ENCODE measurements at places on chromosomes 12 and 14.

DNA sequence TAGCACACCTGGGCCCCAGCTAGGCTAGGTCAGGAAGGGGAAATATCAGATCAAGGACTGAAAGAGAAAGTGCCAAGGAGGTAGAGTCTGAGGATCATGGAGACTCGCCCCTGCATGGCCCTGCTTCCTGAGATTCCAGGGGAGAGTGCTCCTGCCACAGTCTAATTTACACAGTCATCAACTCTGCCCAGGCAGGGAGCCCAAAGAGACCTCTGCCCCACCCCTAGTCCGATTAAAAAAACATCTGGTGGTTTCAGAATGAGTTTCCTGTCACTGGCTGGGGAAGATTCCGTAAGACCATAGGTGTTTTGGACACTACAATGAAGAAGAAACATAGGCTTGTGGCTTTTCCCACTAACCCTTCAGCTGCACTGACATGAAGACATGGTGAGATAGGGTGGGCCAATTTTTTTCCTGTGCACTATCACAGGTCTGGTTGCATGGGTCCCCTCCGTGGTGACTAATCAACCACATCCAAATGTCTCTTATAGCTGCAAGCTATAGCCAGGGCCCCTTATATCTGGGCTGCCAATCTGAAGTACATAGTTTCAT lies 31.5 kb upstream of the GZMB start:
- DNase-seq: no peak

DNA sequence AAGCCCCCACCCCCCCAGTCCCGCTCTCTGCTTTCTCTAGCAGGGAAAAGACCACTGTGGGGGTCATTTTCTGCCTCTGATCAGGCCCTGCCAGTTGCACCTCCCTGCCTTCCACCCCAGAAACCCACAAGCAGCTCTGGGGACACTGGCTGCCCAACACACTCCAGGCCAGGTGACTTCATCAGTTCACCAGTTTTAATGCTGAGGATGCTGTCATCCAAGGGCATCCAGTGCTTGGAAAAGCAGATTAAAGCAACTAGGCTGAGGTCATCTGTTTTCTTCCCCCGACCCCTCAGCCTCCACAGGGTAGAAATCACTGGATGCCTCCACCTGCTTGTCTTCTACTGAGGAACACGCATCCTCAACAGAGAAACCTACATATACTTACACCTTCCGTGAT lies 282.4 kb downstream of the DPF3 start:
- DNase-seq: no peak

DNA sequence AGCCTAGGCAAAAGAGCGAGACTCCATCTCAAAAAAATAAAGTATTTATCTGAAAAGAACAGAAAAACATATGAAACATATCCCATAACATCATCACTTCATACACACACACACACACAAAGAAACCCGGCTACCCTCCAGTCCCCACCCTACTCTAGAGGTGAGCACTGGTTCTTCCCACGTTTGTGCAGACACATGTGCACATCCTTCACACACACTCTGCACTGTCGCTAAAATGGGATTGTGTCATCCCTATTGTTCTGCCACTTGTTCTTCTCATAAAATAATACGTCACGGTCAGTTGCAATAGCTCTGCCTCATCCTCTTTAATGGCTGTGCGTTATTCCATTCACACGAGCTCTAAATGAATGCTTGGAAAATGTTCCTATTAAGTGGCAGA lies 85.9 kb upstream of the ANO2 start:
- no peak for DNase-seq

DNA sequence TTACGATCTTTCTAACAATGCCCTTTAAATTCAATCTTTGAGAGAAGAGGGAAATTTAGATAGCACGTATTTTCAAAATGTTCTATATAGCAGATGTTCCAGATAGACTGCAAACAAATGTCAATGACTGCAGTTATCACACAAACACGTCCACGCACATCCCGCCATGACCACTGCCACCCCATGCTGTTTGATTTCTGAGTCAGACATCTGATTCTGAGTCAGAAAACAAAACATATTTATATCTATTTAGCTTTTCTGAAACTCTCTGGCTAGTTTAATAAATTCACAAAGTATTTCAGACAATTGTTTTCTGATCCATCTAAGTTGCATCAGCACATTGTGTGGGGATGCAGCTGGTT lies 105.9 kb upstream of the BCAT1 start:
- DNase-seq: no peak

DNA sequence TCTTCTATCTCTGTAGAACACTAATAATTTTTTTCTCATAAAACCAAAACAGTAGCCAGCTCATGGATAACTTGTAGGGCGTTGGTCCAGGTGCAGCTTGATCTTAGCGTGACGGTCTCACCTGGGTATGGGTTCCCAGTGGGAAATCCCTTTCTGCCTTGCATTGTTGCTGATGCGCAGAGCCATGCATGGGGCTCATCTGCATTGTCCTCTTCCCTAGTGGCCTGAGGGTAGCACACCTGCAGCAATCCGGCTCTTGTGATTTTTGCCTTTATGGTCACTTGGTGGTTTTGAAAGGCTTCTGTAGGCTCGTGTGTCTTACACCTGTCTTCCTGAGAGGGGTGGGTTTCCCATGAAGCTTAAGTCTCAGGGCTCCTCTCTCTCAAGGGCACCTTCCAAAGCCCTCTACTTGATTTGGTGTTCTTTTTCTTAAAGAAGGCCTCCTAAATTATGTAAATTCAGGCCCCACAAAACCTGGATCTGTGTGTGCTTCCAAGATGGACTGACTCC lies 130.6 kb downstream of the PRKCH start:
- DNase-seq: no peak

- DNase-seq: peak; percentile 23
These were observed 9.4 kb downstream of the TMEM179 start for GRCh38 chr14:104595116-104595675.

DNA sequence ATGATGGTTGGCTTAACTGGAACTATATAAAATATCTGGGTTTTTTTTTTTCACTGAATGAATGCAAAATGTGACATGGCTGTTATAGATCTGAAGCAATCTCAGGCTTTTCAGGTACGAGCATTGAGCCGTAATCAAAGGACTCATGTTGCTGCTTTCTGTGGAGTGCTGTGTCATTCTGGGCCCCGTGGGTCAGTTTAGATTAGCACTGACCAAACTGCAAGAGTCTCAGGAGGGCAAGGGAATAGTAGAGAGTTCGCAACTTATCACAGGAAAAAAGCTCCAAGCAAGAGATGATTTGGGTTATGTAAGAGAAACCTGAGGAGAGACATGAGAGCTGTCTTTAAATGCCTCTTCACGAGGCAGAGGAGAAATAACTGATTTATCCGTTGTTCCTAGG lies 59.1 kb downstream of the UBR7 start:
- no peak for DNase-seq

- DNase-seq: no peak
These were observed 20.0 kb downstream of the SLC15A4 start for GRCh38 chr12:128803788-128804187.

GRCh38 chr12:7093892-7094291 lies 1.6 kb upstream of the C1R start:
- DNase-seq: no peak

GRCh38 chr14:26281280-26281998 lies 316.4 kb downstream of the NOVA1 start:
- no peak for DNase-seq

DNA sequence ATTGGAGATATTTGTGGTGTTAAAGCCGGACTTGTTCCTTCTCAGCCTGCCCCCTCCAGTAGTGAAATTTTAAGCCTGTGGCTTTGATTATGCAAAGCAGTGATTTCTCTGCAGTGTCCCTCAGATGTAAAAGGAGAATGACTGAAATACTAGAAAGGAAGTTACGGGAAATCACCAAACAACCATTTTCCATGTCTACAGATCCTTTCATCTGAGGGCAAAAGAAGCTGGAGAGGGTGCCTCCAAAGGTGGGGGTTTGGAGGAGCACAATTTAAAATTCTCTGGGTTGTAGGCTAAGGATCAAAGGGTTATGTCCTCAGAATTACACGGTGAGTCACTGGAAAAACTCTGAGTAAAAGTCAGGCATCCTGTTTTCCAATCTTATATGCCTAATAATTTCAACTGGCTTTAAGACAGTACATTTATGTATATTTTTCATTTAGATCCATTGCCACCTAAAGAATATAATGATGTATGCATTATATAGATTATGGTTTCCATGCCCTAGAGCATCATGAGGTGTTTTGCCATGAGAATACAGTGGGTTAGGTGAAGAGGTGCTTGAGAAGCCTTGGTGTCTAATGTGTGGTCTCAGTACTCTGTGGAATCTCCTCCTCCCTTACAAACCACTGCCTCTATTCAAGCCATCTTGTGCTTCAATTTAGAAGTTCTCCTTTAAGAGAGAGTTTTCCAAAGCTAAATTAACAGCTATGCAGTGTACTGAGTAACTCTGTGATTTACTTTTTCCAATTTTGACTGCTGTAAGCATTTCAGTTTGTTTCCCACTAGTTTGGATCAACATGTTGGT lies 362.1 kb downstream of the RAD51B start:
- DNase-seq: no peak

DNA sequence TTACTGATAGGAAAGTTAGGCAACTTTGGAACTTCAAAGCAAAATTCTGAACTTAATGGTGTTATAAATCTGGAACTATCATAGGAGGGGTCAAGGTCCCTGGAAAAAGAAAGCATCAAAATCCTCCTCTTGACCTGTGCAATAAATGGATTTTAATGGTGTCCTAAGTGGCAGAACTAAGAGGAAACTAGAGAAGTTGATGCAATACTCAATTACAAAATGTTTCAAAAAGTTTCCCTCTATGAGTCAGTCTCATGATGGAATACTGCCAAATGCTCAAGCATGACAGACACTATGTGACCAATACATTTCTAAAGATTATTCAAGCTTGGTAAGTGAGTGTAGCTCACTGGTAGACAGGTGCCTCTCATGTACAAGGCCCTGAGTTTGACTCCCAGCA lies 47.7 kb upstream of the ERGIC2 start:
- no peak for DNase-seq

- DNase-seq: no peak
These were observed 659.8 kb downstream of the DIO2 start for GRCh38 chr14:79551523-79551922.

- no peak for DNase-seq
These were observed 2.7 kb upstream of the NFKBIA start for GRCh38 chr14:35407306-35407630.

DNA sequence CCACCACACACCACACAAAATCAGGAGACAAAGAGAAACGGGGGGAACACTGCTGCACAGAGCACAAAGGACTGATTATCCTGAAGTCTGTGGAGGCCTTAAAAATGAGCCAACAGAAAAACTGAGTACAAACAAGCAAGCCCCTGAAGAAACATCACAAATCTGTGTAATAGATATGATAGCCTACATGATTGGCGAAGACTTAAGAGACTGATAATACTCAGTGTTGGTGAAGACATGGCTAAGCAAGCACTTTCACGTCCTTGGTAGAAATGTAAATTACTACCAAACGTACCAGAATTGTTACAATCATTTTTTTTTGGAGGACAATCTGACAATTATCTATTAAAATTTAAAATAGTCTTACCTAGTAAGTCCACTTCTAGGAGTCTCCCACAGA lies 74.6 kb downstream of the NINJ2 start:
- DNase-seq: no peak

GRCh38 chr14:22471545-22472121 lies 117.4 kb downstream of the DAD1 start:
- DNase-seq: no peak

DNA sequence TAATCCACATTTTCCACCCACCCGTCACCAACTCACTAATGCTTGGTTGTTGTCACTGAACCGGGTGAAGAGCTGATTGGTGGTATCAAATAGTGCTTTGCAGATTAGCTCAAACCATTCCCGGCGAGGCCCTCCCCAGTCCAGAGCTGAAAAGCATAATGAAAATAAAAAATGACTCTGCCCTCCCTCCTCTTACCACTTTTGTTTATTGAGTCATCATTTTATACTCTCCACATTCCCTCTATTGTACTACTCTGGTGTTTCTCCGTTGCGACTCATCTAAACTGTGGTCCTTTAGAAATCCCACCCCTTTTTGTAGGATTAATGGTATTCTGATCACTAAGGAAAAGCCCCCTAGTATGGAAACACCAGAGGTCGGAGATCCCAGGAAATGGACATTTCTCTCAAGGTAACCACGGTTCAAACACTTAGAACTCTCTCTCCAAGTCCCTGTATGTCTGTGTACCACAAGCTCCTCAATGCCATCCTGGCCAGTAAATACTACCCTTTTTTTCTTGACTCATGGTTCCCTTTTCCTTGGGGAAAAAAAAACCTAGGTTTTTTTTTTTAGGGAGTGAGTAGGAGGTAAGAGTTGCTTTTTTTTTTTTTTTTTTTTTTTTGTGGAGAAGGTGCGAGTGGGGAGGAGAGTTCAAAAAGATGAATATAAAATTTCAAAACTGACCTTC lies 42.0 kb downstream of the AREL1 start:
- no peak for DNase-seq

DNA sequence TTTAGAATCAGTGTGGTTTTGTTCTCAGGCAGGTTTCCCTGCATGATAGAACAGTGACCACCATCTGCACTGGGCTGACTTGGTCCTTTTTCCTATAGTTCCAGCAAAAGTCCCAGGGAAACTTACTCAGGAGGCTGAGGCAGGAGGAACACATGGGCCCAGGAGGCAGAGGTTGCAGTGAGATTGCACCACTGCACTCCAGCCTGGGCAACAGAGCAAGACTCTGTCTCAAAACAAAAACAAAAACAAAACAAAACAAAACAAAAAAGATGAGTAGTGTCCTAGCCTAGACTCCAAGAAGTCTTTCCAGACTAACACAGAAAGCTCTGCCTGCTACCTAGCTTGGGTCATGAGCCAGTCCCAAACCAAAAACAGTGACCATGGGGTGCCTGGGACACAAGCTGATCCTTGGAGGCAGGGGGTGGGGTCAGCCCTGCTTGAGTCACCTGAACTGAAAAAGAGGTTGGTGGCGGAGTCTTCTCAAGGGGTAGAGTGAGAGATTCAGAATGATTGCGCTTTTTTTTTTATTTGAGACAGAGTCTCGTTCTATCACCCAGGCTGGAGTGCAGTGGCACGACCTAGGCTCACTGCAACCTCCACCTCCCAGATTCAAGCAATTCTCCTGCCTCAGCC lies 7.4 kb upstream of the SLC11A2 start:
- DNase-seq: no peak

DNA sequence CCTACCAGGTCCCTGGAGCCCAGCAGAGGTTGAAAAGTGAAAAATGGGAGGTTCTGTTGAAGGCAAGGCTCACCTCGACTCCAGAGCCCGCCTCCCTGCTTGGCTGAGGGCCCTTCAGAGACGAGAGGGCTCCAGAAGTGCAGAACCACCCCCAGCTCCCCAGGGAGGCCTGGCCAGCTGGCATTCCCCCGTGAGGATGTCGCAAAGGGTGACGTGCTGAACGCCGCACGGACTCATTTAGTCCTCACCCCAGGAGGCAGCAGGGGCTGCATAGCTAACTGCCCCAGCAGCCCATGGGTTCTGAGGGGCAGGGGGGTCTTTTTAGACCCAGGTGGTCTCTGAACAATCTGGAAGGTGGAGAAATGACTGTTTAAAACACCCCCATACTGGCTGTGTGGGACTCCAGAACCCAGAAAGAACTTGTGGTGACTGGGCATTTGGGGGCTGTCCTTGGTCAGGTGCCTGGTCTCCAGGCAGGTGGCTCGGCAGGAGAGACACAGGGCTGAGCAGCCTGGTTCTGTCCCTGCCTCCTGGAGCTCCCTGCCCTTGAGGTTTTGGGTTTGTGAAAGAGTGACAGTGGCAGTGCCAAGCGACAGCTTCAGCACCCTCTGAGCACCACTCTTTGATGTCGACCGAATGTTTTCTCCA lies 32.0 kb downstream of the ANAPC7 start:
- no peak for DNase-seq

Measured in left hindlimb (tissue), 1 donor.